ENCODE measurements at places on chromosomes 4 and X.

- no peak for DNase-seq
These were observed 35.8 kb upstream of the FAM9C start for GRCh38 chrX:13080128-13080795.

GRCh38 chr4:1200425-1201035 is 28.1 kb upstream of the SPON2 start:
- no peak for DNase-seq

DNA sequence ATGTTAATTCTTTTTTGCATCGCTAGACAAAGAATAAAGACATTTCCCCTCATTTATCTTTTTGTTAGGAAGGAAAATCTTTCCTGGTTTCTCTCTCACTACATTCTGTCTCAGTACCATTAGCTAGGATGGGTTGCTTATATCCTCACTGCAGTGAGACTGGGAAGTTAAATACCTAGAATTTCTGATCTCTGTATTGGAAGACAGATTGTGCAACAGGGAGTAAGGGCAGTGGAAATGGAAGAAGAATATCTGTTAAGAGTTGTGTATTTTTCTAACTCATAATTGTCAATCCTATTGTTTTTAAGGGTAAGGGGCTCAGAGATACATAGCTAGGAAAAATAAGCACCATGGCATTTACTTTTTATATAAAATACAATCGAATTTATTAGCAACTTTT is 19.6 kb downstream of the PTPN13 start:
- no peak for DNase-seq

DNA sequence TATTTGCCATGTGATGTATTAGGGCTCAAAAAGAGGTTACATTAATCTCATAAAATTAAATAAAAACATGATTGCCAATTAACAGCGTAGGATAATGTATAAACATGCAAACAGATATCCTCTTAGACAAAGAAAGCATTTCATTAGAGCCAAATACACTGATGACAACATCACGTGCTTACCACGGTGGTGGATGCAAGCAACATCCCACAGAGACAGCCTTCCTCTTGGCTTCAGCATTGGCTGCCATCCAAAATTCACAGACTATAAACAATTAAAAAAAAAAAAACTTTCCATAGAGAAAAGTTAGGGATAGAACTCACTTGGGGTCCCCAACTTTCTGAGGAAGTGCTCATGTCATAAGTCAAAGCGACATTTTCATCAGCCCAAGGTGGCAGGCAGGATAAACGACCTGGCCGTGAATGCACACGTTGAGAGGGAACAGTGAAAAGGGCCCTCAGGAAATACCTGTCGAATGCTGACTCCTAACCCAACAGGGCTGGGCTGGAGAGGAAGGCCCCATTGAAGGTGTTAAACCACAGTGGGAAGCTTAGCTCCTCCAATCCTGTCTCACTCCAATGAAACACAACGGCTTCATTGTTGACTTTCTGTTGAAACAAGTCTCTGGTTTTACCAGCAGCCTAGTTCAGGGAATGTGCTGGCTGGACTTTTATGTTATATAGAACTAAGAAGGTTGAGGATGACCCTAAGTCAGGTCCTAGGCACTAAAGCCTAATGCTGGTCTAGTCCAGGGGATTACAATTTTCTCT is 48.4 kb downstream of the IDS start:
- DNase-seq = no peak

- DNase-seq = no peak
These were observed 39.9 kb downstream of the DCX start for GRCh38 chrX:111372086-111372485.

DNA sequence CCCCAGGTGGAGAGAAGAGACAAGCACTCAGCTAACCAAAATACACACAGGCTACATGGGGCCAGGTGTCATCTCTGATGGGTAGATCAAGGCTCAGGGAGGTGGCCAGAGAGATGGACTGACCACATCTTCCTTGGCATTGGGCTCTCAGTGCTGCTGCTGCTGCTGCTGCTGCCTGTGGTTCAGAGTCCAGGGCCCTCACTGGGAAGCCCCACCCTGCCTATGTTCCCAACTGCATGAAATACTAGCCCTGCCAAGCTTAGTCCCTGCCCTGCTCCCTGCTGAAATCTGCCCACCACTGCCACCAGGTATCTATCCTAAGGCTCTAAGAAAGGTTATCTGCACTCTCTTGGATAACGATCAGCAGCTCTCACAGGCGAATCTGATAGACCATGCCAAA is 118.7 kb downstream of the EFHC2 start:
- DNase-seq = no peak

- DNase-seq = no peak
These were observed 780.9 kb downstream of the ARAP2 start for GRCh38 chr4:35463251-35463952.

DNA sequence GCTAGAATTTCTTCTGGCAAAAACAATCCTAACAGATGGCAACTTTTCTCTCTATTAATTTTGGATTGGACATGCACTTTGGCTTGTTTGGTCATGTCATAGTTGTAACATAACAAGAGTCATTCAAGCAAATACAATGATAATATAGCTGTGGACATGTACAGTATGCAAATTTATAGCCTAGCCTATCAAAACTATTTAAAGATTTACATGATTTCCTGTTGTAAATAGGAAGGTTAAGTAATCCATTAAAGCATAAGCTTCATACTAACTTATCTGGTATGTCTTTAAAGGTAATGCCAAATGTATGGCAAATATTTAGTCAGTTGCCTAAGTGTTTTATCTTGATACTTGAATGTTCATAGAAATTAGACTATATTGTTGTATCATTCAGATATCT is 45.3 kb downstream of the RPA4 start:
- no peak for DNase-seq

DNA sequence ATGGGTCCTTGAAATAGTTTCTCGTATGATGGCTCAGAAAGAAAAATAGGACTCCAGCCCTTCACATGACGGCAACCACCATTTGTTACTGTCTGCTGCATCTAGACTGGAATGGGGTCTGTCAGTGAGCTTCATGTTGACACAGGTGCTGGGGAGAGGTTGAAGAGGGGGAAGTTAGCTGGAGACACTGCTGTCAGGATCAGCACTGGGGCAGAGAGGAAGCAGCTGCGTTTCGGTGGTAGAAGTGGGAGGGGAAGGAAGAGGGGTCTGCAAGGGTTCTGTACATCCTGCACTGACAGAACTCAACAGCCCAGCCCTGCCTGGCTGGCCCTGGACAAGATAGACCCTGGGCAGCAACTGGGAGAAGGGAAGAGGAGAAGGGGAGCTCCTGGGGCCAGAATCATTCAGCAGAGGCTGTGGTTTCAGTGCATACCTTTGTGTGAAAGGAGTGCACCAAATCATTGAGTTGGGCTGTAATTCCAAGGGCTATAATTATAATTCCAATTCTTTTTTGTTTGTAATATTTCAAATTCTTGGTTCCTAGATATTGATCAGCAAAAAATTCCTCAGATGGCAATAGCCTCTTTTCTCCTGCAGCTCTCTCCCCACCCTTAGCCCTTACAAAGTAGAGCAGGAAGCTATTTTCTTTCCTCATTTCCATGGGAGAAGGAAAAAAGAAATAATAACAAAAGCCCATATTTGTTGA is 119.4 kb upstream of the C1GALT1C1 start:
- DNase-seq = no peak

DNA sequence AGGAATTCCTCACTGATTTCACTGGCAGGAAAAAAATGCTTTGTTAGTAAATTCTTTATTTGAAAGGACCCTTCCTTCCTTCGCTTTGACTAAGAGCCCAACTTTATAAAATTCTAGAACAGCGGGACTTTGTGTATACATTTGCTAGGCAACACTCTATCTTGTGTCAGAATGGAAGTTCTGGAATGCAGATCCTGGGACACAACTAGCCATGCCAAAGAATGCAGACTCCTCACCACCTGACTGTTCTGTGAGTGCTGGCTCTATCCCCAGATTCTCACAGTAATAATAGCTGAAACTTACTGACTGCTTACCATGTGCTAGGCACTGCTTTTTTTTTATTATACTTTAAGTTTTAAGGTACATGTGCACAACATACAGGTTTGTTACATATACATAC is 73.3 kb upstream of the ZDHHC15 start:
- DNase-seq = no peak

DNA sequence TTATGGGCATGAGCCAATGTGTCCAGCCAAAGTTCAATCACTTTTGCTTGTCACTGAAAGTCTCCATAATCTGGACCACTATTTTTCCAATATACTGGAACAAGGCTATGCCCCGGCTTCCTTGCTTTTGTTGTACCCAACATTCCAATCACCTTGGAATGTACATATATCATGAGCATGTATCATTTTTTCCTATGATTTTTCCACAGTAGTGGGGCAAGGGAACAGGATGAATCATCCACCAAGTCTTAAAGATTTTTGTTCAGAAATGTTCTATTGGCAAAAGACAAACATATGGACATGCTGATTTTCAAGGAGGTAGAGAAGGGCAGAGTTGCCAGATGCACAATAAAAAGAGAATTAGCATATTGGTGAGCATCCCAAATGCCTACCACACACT is 548.1 kb upstream of the INTU start:
- DNase-seq = no peak

GRCh38 chr4:147535124-147535523 is 54.2 kb downstream of the EDNRA start:
- no peak for DNase-seq

DNA sequence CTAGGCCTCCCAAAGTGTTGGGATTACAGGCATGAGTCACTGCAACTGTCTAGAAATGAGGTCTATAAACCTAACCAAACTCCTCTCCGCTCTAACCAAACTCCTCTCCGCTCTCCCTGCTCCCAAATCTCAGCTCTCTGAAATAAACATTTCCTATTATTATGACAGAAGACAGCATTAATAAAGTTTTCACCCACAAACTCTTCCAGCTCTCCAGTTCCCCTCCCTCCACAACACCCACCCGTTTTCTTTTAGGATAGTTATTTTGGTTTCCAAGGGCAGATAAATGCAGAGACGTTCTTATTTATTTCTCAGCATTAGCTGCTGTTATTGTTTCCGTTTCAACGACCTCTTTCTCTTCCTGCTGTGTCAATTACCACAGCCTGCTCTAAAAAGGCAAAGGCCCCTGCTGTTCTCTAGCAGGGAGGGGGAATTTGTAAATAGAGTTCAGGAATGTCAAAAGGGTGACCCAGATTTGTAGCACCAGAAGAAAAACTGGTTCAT is 13.3 kb upstream of the SCD5 start:
- no peak for DNase-seq

- DNase-seq = no peak
These were observed 99.9 kb downstream of the NHS start for GRCh38 chrX:17474892-17475291.

GRCh38 chr4:76718831-76719230 is 179.1 kb downstream of the SOWAHB start:
- DNase-seq = no peak

DNA sequence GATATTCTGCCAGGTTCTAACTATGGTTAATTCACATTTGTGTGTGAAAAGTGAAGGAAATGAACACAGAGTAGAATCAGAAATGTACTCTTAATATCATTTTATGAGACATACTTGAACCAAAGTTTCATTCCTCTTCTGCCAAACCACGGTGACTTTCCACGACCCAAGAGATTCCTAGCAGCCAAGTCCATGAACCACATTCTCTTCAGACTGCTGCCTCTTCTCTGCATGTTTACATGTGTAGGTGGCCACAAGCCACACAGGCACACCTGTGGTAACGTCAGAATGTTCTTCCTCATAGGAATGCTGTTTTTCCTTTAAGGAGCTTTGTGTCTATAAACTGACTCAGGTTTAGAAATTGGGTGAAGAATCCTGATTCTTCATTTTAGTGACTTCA is 1411.2 kb downstream of the RAPGEF2 start:
- DNase-seq = no peak

GRCh38 chr4:111633663-111634266 is 511.5 kb upstream of the FAM241A start:
- DNase-seq = no peak

GRCh38 chr4:73991742-73992000 is 3.7 kb upstream of the PPBP start:
- no peak for DNase-seq

DNA sequence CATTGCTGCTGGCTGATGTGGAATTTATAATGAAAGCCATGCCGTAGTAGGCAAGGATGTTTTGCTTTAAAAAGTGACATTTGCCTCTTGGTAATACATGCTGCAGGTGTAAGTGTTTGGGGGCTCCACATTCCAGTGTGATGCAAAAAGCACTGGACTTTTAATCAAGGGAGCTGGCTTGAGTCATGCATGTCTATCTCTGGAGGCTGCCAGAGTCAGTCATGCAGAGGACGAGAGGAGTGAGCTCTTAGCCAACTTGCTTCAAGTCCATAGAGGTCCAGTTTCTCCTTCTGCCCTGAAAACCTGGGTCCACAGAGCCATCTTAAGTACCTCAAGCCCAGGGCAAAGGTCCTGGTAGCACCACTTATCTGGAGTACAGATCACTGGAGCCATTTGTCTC is 11.6 kb upstream of the CXCL13 start:
- no peak for DNase-seq

GRCh38 chrX:97524997-97525396 is 641.3 kb downstream of the RPA4 start:
- no peak for DNase-seq

DNA sequence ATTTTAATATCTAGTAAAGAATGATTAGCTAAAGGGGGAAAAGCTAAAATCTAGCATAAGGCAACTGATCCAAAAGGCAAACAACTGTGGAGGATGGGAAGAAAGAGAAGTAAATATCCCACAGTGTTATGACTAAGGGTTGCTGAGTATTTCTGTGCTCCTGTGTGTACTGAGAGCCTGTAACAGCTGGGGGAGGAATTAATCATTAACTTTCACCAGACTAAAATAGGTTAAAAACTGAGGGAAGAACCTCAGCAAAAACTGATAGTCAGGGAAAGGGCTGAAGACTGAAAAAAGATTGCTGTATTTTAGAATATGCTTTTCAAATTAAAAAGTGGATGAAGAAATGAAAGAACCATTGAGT is 365.9 kb downstream of the CXXC4 start:
- DNase-seq = no peak

GRCh38 chrX:41234962-41235361 is 99.0 kb upstream of the DDX3X start:
- no peak for DNase-seq

DNA sequence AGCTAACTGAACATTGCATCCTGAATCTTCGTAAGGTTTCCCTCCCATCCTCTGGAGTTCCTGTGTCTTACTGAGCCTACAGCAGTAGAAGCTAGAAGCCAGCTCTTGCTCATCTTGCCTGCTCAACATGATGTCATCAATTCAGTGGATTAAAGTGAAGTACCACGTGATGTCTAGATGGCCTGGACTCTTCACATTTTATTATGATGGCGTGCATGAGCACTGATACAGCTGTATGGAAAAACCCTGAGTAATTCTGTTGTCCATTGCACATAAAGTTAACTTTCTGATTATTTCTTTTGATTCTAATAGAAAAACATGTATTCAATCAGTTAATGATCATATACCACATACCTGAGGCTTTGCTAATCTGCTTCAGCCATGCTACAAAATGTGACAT is 2387.7 kb upstream of the TENM3 start:
- no peak for DNase-seq

DNA sequence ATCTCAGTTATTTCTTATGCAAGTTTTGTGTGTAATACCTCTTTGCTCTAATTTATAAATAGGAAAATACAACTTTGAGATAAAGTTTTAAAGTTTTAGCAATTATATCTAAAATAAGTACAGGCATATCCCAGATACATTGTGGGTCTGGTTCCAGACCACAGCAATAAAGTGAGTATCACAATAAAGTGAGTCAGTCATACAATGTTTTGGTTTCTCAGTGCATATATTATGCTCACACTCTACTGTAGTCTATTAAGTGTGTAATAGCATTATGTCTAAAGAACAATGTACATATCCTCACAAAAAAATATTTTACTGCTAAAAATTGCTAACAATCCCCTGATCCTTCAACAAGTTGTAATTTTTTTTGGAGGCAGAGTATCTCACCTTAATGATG is 49.2 kb downstream of the ANAPC10 start:
- no peak for DNase-seq
